AG08395 (cell line): ENCODE measurements at places on chromosomes 7 and 10.

- DNase-seq = peak; percentile 66
These were observed 190.3 kb downstream of the TWIST1 start for GRCh38 chr7:18927134-18927533.

DNA sequence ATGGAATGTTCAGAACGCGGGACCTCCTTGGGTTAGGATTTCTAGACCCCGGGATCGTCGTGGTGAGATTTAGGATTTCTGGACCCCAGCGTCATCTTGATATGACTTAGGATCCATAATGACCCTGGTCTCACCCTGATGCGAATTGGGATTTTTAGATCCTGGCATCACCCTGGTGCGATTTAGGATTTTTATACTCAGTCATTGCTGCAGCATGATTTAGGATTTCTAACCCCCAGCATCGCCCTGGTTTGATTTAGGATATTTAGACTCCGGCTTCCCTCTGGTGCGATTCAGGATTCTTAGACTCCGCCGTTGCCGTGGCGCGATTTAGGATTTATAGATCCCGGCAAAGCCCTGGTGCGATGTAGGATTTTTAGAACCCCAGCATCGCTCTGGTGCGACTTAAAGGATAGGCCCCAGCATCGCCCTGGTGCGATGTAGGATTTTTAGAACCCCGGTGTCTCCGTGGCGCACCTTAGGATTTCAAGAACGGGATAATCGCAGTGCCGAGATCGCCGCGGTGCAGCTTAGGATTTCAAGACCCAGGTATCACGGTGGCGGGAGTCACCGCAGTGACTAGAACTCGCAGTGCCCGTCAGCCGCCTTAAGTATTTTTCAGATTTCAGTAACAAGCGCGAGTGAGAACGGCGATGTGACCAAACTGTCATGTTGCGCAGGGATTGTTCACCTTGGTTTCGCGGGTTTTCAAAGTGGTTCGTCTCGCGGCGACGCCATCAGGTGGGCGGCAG is 814 bp downstream of the MEST start:
- no peak for DNase-seq

DNA sequence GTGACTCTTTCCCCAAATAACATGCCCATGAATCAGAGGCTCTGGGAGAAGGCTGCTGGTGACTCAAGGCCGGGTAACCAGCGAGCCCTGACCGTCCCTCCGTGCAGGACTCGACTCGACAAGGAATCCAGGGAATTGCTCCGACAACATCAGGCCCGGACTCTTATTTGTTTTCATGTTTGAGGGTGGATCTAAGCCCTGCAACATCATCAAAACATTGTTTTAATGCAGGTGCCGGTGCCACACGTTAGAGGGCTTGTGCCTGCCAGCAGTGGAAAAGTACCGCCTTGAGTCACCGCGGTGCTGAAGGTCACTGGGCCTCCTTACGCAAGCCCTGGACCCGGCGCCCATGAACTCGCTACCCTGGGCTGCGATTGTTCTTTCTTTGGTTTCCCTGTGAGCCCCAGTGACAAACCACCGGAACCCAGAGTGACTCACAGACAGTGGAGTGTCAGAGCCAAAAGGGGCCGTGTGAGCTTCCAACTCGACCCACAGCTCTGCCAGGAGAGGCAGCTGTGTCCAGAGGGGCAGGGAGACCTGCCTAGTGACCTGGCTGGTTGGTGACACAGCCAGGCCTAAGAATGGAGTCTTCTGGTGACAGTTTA is 139.4 kb upstream of the SHH start:
- DNase-seq = no peak

- no peak for DNase-seq
These were observed 13.1 kb downstream of the IFT22 start for GRCh38 chr7:101308245-101309085.

DNA sequence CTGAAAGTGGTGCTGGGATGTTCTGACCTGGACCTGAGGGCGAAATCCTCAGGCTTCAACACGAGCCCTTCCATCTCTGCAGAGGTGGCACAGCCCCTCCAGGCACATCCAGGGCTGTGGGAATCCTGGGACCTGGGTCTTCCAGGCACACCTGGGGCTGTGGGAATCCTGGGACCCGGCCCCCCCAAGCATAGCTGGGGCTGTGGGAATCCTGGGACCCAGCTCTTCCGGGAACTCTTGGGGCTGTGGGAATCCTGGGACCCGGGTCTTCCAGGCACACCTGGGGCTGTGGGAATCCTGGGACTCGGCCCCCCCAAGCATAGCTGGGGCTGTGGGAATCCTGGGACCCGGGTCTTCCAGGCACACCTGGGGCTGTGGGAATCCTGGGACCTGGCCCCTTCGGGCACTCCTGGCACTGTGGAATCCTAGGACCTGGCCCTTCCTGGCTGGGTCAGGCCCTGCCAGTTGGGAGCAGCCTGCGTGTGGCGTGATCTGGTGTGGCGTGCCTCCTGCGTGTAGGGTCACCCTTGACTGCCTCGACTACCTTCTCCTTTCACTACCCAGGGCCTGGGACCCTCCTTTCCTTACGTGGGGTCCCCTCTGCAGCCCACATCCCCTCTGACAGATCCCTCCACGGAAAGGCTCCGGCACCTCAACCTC is 124.0 kb downstream of the WDR37 start:
- no peak for DNase-seq

DNA sequence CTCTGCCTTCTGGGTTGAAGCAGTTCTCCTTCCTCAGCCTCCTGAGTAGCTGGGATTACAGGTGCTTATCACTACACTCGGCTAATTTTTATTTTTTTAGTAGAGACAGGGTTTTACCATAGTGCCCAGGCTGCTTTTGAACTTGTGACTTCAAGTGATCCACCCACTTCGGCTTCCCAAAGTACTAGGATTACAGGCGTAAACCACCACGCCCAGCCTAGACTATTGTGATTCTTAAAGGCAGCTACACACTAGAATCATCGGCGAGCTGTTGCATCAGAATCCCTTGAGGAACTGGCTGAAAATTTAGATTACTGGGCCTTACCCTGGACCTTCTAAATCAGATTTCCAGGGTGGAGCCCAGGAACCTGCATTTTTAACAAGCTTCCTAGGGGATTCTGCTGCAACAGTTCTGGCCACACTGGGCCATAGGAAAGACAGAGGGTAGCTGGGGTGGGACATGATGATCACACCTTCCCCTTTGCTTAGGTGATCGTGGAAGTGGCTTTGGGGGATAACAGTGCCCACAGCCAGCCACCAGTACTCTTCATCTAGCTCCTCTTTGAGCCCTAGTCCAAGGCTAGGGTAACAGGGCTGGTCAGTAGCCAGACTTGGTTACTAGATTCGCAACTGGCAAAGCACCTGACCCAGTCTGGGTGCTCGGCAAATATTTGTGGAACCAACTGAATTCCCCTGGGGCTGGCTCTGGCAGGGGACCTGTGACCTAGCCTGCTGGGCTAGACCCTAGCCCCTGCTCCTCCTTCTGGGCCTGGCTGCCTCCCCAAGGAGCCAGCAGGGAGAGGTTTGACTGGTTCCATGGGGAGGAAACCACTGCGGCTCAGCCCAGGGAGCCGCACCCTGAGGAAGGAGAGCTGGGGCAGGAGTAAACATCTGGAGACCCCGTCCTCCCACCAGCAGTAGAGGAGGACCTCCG is 67.1 kb upstream of the DUSP5 start:
- no peak for DNase-seq

DNA sequence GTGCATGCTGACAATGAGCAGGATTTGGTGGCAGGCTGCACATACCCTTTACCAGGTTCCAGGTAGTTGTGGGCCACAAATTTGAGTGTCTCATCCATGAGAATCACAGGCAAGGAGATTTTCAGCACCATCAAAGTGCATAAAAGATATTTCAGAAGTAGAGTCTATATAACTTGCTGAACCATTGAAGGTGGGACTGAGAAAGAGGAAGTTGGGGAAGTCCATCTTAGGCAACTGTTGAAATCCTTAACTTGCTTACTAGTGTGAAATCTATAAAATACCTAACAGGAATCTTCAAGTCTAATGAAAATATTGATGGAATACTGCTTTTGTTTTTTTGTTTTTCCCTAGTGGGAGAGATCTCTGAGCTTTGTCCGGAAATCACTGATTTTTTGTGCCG is 325.1 kb upstream of the PLXDC2 start:
- no peak for DNase-seq

DNA sequence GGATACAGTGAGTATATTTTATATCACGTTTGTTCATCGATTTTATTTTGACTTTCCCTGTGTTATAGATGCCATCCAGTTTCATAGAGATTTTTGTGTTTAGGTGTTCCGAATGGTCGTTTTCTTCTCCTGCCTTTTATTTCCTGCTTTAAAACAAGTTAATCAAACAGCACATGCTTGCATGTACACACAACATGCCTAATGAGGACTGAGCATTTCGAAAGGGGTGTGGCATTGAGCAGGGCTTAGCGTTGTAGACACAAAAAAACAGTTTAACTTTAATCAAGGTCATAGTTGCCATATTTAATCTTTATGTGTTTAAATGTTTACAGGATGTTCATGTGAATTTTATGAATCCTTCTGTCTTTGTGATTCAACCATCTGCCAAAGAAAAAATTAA is 430.5 kb upstream of the GALNT17 start:
- DNase-seq = no peak

DNA sequence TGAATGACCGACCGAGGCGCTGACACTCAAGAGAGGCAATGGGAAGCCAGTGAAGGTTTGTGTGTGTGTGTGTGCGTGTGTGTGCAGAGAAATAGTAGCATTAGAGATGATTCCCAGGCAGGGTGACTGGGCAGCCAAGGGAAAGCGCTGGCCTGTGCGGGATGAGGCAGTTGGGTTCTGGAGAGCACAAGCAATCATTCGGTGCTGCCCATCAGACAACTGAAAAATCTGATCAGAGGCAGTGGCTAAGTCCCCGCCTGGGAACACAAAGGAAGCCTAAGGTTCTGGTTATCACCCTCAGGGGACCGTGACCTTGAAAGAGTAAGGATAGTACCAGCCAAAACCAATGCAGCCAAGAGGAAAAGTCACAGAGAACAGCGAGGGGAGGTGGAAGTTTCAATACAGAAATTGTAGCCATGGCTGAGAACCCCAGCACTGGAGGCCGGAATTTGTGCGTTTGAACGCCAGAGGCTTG is 868 bp upstream of the PDCD4 start:
- DNase-seq = no peak
